ENCODE measurements at places on chromosomes 1 and 21.

DNA sequence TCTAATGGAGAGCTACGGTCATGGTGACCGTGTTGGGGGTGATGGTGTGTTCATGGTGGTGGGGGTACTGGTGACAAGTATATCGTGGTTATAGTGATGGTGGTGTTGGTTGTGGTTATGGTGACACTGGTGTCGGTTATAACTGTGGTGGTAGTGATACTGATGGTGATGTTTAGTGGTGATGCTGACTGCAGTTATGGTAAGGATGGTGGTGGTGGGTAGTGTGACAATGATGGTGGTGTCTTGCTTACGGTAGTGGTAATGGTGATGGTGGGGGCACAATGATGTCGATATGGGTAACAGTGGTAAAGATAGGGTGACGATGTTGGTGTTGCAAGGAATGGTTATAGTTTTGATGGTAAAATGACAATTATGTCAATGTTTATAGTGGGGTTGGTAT lies 98.9 kb upstream of the SLC2A1 start:
- no peak for DNase-seq

- no peak for DNase-seq
Measured at GRCh38 chr1:43434256-43434655, 19.5 kb downstream of the HYI start.

- DNase-seq: no peak
Measured at GRCh38 chr1:113834716-113835115, 22.4 kb upstream of the RSBN1 start.

- no peak for DNase-seq
Measured at GRCh38 chr1:40599926-40600325, 65.6 kb downstream of the RIMS3 start.

DNA sequence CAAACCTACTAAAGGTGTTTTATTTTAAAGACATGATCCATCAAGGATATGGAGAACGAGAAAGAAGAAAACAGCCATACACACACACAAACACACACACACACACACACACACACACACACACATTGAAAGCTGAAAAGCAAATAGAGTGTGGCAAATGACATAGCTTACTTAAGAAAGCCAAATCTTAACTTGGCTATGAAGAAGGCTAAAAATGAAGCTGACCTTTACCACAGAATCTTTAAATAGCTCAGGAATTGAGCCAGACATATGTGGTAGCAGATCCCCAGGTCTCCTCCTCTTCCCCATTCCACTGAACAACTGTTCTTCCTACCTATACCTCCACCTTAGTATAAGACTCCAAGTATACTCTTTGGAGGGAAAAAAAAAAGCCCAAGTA lies 185.6 kb downstream of the CLEC20A start:
- DNase-seq: no peak

DNA sequence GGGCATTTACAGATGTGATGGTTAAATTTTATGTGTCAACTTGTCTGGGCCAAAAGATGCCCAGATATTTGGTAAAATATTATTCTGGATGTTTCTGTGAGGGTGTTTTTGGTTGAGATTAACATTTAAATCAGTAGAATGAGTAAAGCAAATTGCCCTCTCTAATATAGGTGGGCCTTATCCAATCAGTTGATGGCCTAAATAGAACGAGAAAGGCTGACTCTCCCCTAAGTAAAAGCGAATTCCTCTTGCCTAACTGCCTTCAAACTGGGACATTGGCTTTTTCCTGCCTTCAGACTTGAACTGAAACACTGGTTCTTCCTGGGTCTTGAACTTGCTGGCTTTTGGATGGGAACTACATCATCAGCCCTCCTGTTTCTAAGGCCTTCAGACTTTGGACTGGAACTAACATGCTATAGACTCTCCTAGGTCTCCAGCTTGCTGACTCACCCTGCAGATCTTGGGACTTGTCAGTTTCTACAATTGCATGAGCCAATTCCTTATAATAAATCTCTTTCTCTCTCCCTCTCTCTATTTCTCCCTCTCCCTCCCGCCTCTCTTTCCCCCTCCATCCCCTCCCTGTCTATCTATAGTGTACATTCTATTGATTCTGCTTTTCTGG lies 10.2 kb upstream of the NAV1 start:
- no peak for DNase-seq

GRCh38 chr1:9719978-9720722 lies 68.6 kb downstream of the PIK3CD start:
- DNase-seq: no peak

DNA sequence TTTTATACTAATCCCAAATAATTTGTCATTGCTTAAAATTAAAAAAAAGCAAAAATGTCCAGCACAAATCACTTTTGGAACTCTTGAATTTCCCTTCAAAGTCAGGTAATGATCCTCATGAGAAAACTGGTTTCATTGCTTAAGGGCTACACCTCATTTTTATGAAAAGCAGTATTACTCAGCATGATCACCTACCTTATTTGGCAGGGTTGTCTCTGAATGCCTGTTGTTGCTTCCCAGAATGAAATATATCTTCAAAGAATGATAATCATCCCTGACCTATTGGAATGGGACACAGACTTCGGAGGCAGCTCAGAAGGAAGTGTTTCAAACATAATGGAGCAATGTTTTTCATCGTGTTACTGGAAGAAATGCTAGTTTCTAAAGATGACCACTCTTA lies 29.7 kb downstream of the C1orf21 start:
- no peak for DNase-seq

GRCh38 chr1:163168053-163168452 lies 34.7 kb downstream of the RGS5 start:
- DNase-seq: no peak

- no peak for DNase-seq
Measured at GRCh38 chr1:64472805-64473204, 2.9 kb downstream of the CACHD1 start.

DNA sequence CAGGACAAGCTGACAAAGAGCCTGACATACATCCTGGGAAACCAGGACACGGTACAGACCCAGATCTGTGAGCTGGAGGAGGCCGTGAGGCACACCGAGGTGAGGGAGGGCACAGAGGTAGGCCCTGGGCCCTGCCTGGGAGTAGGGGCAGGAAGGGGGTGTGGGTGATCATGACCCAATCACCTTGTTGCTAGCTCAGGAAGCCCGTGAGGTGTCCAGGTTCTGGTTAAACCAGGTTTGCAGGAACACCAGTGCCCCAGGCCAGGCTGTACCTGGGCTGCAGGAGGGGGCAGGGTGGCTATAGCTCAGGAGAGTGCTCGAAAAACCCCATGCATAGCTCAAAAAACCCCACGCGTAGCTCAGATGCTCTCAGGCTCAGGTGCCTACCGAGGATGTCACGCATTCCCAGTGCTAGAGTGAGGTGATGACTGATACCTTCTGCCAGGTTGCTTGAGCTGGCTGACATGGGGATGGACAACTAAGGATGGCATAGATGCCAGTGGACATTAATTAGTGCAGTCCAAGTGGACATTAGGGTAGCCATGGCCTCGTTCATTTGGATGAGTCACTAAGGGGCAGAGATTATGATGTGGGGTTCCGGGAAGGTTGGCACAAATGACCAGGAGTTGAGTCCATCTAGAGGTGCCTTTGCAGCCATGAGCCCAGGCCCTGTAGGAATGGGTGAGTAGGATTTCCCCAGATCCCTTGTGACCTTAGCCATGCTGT lies 3.7 kb downstream of the TRIM46 start:
- no peak for DNase-seq

- no peak for DNase-seq
Measured at GRCh38 chr1:51642739-51643142, 25.8 kb downstream of the OSBPL9 start.

DNA sequence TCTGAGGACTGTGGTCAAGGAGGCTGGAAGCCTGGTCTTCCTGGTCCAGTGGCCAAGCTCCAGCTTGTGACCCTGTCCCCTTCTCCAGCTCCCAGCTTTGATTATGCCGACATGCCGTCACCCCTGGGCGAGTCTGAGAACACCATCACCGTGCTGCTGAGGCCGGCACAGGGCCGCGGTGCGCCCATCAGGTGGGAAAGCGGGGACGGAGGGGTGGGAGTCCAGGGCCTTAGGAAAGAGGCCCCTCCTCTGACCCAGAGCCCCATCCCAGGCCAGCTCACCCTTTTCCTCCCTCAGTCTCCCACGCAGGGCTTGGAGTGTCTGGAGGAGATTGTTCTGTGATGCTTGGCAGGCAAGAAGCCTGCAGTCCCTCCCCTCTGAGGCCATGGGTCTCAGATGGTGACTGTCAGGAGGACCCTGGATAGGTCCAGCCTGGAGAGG lies 43.6 kb downstream of the PTPRU start:
- DNase-seq: no peak

- DNase-seq: peak; percentile 11
Measured at GRCh38 chr1:201385299-201385891, 7.9 kb upstream of the TNNT2 start.

DNA sequence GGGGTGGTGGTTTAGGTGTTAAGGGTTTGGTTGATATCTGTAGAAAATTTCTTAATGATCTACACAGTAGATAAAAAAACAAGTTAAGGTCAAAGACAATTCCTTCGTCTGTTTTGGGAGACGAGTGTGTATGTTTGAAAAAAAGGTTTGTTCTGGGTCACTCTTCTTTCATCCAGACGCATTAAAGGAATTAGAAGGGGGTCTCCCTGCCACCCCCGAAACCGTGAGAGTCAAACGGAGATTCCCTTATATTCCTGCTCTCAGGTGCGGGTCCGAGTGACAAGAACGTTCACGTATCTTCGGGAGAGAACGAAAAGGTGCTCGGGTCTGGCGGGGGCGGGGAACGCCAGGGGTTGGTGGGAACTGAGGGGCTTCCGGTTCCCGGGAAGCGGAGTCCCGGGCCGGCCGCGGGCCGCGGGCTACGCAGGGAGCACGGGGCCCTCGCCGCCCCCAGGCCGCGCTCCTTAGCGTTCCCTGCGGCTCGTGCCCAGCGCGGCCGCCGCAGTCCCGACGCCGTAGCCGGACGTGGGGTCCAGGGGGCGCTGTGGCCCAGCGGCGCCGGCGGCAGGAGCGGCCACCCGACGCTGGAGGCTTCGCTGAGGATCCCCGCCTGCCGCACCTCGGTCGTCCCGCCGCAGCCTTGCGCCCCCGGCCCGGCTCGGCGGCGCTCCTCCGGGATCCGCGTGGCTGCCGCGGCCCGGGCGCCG lies at the start of gene ZFYVE9:
Gene ZFYVE9, plus strand, starts transcription at position 577 of the 707 bp plus-strand sequence. CDS start 91,118 bp downstream, outside the sequence.
- DNase-seq: peak; percentile 33

GRCh38 chr1:235851939-235852338 lies 14.8 kb downstream of the LYST start:
- DNase-seq: no peak

GRCh38 chr1:59892841-59893811 lies 33.4 kb downstream of the CYP2J2 start:
- no peak for DNase-seq

DNA sequence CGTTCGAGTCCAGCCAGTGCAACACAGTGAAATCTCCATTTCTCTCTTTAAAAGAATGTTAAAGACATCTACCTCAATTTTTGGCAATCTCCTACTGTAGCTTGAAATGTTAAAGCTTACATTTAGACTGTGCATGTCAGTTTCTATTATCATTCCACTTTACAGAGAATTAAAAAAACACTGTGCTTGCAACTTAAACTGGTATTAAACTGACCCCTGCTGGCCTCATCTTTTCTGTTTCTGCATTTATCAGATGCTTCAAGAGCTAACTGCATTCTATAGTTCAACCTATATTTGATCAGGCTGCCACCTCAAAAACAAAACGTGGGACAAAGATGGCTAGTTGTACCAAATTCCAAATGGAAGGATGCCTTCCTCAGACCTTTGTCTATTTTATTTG lies 226.5 kb downstream of the SMYD3 start:
- no peak for DNase-seq

DNA sequence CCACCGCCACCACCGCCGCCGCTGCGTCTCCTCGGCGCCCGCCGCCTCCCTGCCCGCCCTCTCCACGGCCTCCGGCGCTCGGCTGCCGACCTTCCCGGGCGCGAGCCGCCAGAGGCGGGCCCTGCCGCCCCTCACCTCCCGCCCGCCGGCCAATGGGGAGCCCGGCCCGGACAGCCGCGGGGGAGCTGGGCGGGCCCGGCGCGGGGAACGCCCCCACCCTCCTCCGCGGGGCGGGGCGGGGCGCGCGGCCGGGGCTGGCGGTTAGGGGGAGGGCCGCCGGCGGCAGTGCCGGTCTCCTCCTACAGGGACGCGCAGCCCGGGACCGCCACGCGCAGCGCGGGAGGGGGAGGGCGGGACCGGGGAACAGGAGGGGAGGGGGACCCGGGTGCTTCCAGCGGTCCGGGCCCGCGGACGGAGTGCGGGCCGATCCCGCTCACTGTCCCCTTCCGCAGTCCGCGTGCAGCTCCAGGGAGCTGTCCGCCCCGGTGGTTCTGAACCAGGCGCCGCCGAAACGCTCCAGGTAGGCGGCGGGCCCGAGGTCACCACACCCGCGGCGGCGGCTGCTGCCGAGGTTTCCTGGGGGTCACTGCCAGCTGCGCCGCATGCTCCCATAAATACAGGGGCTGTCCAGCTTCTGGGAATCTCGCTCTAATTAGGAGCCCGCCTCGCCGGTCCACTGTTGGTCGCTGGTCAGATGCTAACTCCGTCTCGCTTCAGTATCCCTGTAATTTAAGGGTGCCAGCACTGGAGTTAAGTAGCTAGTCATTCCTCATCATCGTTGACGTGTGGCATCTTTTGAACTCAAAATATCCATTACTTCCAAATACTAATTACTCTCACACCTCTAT lies at the start of gene PGBD5:
Gene PGBD5, minus strand, starts transcription at position 87 of the 848 bp plus-strand sequence. CDS start 404 bp downstream, outside the sequence.
- DNase-seq: peak; percentile 33

DNA sequence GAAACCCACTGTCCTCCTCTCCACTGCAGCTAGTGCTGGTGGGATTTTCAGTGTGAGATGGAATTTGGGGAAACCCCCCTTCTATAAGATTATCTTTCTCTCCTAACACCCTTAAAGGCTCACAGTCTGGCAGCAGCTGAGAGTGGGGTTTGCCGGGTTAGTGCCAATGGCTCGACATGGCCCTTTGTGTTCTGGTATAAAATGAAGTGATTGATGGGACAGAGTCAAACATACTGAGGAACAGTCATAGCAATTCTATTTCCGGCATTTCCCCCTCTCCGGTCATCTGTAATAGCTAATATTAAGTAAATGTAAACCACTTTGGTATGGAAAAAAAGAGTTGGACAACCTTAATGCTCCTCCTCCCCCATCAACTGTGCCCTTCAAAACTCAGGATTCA lies 37.6 kb downstream of the TFF3 start:
- no peak for DNase-seq

- peak; percentile 19 for DNase-seq
Measured at GRCh38 chr1:31663622-31664452, 19.2 kb upstream of the PEF1 start.

- no peak for DNase-seq
Measured at GRCh38 chr1:59063501-59063900, 233.4 kb upstream of the FGGY start.

GRCh38 chr21:40153351-40153750 lies 286.1 kb downstream of the PCP4 start:
- no peak for DNase-seq

- DNase-seq: peak; percentile 9
Measured at GRCh38 chr21:37463083-37463801, 96.7 kb downstream of the DYRK1A start.

DNA sequence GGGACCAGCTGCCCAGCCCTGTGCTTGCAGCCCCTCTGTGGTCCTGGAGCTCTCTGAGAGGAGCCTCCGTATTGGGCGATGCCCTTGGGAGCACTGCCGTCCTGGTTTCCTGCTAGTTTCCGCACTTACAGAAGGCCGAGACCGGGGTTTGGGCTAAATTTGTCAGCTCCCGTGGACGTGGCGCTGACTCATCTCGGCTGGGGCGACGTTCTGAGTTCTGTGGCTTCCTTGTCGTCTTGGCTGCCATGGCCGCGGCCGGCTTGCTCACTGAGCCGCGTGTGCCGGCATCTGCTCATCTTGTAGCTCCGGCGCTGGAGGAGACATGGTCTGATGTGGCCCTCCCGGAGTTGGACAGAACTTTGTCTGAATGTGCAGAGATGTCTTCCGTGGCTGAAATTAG lies 64.9 kb downstream of the PCNT start:
- no peak for DNase-seq

GRCh38 chr1:33367485-33368405 lies 46.8 kb upstream of the A3GALT2 start:
- peak; percentile 75 for DNase-seq
